ENCODE measurements at places on chromosomes 1 and 21.
A peak's percentile ranks its signal among the peaks of the same experiment; 100 is the strongest.

DNA sequence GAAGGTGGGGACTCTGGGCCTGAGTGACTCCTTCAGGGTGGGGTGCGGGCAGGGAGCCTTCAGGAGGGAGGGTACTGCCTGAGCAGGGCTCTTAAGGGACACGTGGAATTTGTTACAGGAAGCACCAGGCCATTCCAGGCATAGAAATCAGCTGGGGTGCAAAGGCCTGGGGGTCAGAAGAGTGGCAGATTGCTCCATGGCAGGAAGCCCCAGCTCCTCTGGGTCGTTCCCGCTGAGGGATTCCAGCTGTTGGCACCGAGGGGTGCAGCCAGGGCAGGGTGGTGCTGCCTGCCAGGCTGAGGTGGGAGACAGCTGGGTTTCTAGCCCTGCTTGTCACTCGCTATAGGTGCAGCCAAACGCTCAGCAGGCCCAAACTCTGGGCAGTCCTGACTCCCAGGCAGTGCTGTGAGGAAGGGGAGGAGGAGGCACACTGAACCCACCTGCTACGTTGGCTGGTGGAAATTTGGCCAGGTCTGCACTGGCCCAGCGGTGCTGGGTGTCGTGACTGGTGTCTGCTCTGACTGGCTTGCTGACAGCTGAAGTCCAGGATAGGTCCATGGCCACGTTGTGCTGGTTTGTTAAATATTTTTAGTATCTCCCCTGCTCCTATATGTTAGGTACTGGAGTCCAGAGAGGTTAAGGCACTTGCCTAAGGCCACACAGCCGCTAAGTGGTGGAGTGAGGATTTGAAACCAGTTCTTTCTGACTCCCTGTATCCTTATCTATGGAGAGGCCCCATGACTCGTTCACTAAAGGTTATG lies 19.3 kb downstream of the TNFRSF1B start:
- DNase-seq, result no peak

GRCh38 chr1:25194572-25195020 lies 37.7 kb downstream of the SYF2 start:
- no peak for DNase-seq

DNA sequence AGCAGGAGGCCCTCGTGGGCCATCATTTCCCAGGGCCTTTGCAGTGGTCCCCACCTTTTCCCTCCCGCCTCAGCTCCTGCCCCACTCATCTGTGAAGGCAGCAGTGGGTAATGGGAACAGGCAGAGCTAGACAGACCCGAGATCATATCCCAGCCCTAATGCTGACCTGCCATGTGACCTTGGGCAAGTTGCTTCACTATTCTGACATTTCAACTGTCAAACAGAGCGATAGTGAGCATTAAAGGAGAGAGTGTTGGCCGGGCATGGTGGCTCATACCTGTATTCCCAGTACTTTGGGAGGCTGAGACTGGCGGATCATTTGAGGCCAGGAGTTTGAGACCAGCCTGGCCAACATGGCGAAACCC lies 51.7 kb downstream of the RPS6KA1 start:
- DNase-seq, result no peak

DNA sequence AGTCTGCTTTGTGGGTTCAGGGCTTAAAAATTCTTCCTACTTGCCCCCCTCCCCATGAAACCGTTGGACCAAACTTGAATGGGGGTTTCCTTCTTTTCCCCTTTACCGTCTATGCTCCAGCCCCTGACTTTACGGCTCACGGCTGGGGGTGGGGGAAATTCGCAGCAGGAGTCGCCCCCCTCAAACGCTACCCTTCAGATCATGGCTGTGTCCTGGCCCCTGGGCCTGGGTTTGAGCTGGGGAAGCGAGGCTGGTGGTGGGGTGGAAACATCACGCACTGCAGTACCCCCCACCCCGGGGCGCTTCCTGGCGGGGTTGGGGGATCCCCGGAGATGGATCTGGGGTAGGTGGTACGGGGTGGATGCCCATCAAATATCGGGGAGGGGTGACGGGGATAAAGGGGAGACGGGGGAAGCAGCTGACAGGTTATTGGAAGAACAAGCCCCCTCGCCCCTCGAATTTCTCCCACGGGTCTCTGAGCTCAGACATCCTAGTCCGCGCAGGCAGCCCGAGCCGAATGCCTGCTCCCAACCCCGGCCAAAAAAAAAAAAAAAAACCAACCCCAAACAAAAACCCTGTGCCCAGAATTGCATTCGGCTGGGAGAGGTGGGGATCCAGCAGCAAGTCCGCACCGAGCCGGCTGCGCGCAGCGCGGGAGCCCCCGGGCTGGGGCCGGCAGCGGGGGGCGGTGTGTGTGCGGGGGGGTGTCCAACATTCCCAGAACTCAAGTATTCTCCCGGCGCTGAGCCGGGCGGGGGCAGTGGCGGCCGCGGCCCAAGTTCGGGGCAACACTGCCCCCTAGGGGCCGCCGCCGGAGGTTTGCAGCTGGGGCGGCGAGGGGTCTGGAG lies 59.0 kb upstream of the ACOT11 start:
- peak; percentile 85 for DNase-seq

GRCh38 chr1:63524201-63524600 lies 876 bp downstream of the EFCAB7 start:
- no peak for DNase-seq

DNA sequence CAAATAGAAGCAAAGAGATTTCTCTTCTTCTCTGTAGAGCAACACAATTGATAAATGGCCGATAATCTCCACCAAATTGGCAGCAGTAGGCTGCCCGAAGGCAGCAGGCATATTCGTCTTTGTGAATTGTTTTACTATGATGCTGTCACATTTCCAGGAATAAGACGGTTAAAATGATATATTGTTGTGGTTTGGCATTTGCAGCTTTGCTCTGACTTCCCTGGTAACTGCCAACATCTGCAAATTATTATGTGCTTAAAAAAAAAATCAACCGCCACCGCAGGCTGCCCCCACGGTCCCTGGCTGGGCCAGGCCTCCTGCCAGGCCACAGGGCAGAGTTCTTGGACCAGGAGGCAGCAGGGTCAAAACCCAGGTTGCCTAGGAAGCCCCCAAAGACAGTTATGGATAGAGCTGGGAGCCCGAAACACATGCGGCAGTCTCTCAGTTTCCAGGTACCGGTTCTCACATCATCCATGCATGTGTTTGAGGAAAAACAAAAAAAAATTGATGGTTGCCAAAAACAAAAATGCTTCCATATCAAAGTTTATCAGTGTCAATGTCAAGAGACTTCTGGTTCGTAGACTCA lies 179.3 kb downstream of the ETS2 start:
- DNase-seq, result peak; percentile 96

All from fibroblast of upper back skin (primary cell).